Fibroblast of villous mesenchyme (primary cell): ENCODE measurements at places on chromosomes 4 and X. TPM values are rescaled to one million over a fixed set of nuclear protein-coding genes. Genes with fewer than 3 reads are reported as not detected.

Gene TMEM271
- total RNA-seq: not detected in 2 replicates

Gene INTU
- 7.4 and 13.0 TPM in 2 replicates for total RNA-seq

- peak; percentile 62 for DNase-seq
Measured at GRCh38 chrX:54540289-54540688, 10.3 kb downstream of the GNL3L start.

DNA sequence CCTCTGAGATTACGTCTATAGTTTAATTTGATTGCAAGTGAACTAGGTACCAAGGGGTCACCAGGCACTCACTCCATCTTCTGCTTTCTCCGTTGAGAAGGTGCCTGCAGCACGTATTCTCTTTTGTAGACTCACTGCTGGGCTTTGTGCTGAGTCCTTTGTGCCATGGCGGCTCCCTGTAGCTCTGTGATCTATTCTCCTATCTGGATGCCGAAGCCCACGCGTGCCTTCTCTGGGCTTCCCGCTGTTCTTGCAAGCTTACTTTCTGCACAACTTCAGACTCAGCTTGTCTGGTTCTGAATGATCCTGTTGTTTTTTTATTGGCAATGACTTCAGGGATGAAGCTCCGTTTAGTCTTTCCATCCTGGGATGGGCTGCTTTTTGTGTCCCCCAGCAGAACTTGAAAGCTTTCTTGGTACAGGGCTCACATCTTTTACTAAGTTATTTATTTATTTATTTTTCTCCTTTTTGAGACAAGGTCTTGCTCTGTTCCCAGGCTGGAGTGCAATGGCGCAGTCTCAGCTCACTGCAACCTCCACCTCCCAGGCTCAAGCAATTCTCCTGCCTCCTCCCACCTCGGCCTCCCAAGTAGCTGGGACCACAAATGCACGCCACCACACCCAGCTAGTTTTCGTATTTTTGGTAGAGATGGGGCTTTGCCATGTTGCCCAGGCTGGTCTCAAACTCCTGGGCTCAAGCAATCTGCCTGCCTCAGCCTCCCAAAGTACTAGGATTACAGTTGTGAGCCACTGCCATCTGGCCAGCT is 100.9 kb upstream of the NKX1-1 start:
- no peak for DNase-seq

DNA sequence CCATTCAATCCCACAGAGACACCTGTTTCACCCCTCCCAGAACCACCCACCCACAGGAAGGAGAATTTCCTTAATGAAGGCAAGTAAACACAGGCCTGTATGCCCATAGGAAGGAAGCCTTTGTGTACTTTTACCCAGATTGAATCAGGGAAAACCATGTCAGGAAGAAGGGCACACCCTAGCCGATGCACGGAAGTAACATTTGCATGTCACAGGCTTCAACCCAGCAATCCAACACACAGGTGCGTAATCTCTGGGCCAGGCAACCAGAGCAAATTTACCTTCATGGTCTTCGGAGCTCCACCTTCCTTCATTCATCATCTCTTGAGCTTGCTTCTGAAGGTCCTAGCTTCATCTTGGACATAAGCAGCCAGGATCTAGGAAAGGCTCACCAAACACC is 206.3 kb downstream of the SHROOM3 start:
- no peak for DNase-seq

Gene TACC3
- total RNA-seq: 9.0 and 16.0 TPM in 2 replicates

DNA sequence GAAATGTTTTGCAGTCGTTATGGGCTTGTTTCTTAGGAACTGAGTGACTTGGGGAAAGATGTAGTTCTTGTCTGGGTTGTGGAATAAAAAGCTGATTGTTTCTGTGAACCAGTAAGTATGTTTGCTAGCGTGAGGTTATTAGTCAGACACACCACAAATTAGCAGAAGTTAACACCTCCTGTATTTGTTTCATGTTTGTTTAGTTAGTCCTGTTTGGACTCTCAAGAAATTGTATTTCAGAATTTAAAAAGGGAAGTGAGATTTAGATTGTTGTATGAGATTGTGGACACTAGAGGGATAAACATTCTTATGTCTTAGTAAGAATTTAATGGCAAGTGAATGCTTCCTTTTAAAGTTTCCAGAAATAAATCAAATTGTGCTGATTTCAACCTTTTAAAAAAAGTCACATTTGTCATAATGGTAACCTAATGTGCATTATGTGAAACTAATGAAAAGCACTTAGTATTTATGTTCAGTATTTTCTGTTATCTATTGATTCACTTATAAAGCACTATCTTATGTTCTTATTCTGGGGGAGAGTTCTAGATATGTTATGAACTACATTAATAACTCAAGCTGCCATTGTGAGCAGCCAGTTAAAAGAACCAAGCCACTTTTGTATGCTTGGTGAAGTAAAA is 25.6 kb downstream of the ATP10D start:
- peak; percentile 27 for DNase-seq

Gene DCAF12L1
- total RNA-seq: not detected in 2 replicates

DNA sequence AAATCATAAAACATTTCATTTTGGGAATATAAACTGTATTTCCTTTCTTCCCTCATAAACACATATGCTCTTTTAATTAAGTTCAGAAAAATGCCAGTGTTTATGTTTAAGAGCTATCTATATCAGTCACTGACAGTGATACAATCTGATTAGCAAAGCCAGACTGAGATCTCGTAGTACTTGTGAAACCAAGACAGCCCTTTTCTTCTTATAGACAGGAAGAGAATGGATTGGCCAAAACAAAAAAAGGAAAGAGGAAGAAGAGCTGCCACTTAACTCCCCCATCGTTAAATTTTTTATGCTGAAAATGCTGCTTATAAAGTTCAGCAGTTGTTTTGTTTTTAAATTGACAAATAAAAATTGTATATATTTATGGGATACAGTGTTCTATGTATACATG is 87.4 kb downstream of the PLAC1 start:
- DNase-seq: no peak

- no peak for DNase-seq
Measured at GRCh38 chr4:38730493-38730829, 52.3 kb downstream of the TLR10 start.

DNA sequence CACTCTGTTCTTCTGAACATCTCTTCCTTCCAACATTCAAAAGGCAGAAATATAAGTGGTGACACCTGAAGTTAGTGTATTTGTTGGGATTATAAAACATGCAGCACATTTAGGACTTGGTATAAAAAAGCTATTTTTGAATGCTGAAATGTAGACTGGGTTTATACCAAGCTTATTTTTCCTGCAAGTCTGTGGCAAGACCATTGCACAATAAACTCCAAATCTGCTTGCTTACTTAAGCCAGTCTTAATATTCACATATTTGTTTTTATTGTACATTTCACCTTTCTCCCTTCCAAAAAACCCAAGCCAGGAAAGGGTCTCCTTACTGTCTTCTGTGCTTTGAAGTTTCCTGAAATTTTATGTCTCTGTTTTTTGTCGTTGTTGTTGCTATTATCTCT is 63.7 kb downstream of the FHIP1A start:
- peak; percentile 3 for DNase-seq

GRCh38 chrX:17736478-17736855 is 826 bp upstream of the SCML1 start:
- no peak for DNase-seq

Gene GRIA3
- 8.1 and 19.4 TPM in 2 replicates for total RNA-seq

Gene AADAT
- total RNA-seq: 3.9 TPM in 2 replicates

GRCh38 chrX:22165732-22166457 is 106.8 kb upstream of the CBLL2 start:
- peak; percentile 13 for DNase-seq

GRCh38 chr4:41719417-41719816 is 29.1 kb downstream of the PHOX2B start:
- peak; percentile 29 for DNase-seq

DNA sequence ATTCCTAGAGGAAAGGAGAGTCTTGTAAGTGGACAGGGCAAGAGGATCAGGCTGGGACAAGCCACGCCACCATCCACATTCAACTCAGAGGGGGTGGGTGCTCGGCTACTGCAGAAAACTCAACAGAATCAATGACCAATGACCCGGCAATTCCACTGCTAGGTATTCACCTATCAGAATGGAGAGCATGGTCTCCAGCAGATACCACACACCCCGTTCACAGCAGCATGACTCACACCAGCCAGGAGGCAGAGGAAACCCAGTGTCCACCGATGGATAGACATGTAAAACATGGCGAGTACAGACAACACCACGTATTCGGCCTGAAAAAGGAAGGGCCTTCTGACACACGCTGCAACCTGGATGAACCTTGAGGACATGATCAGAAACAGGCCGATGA is 175.9 kb downstream of the AFAP1 start:
- no peak for DNase-seq

GRCh38 chr4:94931626-94932025 is 173.9 kb downstream of the BMPR1B start:
- no peak for DNase-seq

DNA sequence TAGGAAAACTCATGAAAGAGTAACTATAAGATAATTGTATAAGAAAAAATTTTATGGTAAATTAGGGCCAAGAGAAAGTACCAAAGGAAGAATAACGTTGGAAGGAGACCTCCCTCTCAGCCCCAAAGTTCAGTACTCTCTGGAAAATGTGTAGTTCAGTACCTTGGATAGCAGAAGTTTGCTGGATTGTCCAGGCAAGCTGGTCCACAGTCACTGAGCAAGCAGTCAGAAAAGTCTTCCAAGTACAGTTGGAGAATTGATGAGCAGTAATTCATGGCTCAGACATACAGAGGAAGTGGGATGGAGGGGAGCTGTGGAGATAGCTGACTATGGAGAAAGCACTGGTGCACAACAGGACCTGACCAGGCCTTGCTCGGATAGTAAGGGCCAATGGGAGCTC is 598.2 kb upstream of the NDST4 start:
- no peak for DNase-seq

DNA sequence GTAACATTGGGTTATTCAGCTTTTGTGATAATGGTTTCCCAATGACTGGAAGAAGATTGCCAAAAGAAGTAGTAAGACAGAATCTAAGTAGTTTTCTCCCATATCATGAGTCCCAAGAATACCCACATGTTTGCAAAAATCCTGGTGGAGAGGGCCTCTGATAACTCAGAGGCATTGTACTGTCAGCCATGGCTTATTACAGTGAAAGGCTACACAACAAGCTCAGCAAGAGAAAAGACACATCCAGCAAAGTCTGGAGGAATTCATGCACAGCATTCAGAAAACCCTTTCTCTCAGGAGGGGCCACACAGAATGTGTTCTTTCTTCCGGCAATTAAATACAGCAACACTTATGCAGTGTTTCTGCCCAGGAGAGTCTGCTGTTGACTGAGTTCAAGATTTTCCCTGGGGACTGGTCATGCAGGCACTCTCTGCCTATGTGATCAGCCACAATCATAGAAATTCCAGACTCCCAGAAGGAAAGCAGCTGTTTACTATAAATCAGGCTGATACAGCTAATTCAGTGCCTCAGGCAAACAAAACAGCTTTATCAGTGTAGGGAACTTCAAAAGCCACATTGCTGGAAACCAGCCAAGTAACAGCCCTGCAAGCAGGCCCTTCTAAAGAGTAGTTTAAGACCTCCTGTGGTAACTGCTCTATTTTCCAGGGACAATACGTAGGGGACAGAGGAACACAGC is 937.1 kb downstream of the CCSER1 start:
- DNase-seq: peak; percentile 70
